ENCODE measurements at places on chromosomes 16 and 17.

GRCh38 chr17:688100-688989, 26.3 kb downstream of the VPS53 start:
- no peak overlapping the region for H3K27ac ChIP-seq
- H3K4me1 ChIP-seq = peaks cover 8% of the 10 kb centered on the region
- H3K4me3 ChIP-seq = no peak overlapping the region
- H3K27me3 ChIP-seq = no peaks in the 10 kb centered on the region
- no peaks in the 10 kb centered on the region for H3K36me3 ChIP-seq

DNA sequence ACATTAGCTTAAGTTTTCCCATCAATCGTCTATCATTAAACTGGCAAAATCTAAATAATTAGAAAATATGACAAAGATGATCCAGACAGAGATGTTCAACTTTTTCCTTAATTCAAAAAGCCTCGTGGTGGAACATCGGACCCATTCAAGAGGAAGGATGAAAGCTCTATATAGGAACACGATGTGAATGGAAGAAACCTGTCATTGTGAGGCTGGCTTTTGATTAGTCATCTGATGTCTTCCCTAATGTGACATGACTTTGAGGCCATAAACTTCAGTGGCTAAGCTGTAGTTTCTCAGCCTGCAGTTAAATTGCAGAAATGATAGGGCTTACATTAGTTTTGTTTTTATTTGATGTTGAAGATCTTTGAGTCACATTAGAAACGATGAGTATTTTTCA, 1.0 kb downstream of the AMZ2 start:
- no peak for DNase-seq
- no peaks in the 10 kb centered on the region for H3K36me3 ChIP-seq
- H3K4me1 ChIP-seq = peaks cover 14% of the 10 kb centered on the region
- H3K27me3 ChIP-seq = no peaks in the 10 kb centered on the region

- no peak overlapping the region for H3K4me3 ChIP-seq
- H3K27ac ChIP-seq = no peak overlapping the region
- no peak for DNase-seq
- H3K36me3 ChIP-seq = no peaks in the 10 kb centered on the region
- H3K4me1 ChIP-seq = peaks cover 4% of the 10 kb centered on the region
Measured at GRCh38 chr17:43411369-43411677, 12.5 kb downstream of the ARL4D start.

GRCh38 chr17:43039646-43040045, 14.6 kb downstream of the RND2 start:
- H3K4me1 ChIP-seq = peaks cover under 1% of the 10 kb centered on the region
- no peak overlapping the region for H3K4me3 ChIP-seq
- no peak overlapping the region for H3K27ac ChIP-seq
- no peaks in the 10 kb centered on the region for H3K27me3 ChIP-seq

Measured in testis (tissue), 5 donors.